ENCODE measurements at places on chromosomes 4 and X.

DNA sequence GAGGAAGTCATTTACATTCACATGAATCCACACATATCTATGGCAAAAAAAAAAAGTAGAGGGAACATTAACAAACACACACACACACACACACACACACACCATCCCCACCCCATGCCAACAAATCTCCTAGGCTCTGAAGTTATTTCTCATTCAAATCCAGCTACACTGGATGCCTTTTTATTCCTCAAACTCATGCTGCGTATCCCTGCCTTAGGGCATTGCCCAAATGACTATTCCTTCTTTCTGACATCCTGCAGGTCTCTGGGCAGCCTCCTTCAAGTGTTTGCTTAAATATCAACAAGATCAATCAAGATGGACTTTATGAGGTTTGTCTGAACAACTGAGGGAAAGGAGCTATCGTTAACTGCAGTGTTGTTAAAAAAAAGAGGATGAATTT lies 106.5 kb upstream of the FAM9A start:
- no peak for DNase-seq

DNA sequence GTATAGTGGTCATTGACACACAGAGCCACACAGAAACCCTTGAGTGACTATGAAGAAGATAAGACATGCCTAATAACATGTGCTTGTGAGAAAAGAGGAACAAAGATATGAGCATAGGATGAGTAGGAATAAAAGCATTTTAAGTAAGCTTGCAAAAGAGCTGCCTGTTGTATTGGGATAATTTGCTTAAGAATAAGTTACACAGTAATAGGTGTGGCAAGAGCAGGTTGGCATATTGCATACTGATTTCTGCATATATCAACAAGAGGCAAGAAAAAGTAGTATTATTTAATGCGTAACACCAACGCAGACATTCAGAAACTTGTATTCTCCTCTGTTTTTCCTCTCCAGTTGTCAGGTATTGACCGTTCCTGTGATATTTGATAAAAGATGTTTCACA lies 111.5 kb upstream of the UGT8 start:
- no peak for DNase-seq

DNA sequence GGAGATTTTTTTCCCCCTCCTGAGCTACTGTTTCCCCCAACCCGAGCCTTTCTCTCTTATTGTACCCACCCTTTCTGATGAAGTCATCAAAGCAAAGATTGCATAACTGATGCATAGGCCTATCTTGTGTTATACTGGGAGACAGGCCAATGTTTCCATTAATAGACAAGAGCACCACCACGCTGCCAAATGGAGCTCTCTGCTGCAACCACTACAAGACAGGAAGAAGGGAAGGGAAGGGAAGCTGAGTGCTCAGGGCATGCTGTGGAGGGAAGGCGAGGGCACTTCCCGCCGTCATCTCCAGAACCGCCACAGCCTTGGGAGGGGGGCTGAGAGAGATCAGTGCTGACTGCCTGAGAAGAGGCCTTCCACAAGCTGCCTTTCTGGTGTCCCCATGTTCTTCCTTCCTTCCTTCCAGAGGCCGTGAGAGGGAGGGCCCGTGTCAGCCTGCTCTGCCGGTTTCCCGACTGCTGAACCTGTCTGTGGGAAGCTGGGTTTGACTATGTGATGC lies 75.0 kb downstream of the MGST2 start:
- peak; percentile 9 for DNase-seq

GRCh38 chrX:16137416-16138107 lies 14.2 kb downstream of the GRPR start:
- no peak for DNase-seq

GRCh38 chrX:135436966-135437866 lies 15.5 kb downstream of the SMIM10L2A start:
- DNase-seq: no peak

GRCh38 chrX:46325312-46325877 lies 219.8 kb downstream of the ZNF674 start:
- DNase-seq: peak; percentile 88

- DNase-seq: no peak
These were observed 63.4 kb downstream of the SCML2 start for GRCh38 chrX:18291006-18291545.

Measured in SW480 (cell line).